ENCODE measurements at places on chromosomes 1 and 21. TPM values are rescaled to one million over a fixed set of nuclear protein-coding genes. Genes with fewer than 3 reads are reported as not detected.

The PROK1 gene
- not detected for total RNA-seq

The ITGB2 gene
- 631 TPM for total RNA-seq

The RHBDL2 gene
- total RNA-seq: not detected

The GBP6 gene
- total RNA-seq: 0.25 TPM

The EDN2 gene
- not detected for total RNA-seq

The WNT4 gene
- total RNA-seq: not detected

The LEFTY2 gene
- total RNA-seq: not detected

The CYP4A11 gene
- total RNA-seq: not detected

The FCER1G gene
- total RNA-seq: 1.3 TPM

The RNU1-3 gene
- 1,570 TPM for total RNA-seq

The SESN2 gene
- total RNA-seq: 22.8 TPM

The SNAP47 gene
- total RNA-seq: 55.3 TPM

The FMO2 gene
- total RNA-seq: not detected

The RHOU gene
- 4.5 TPM for total RNA-seq

The IL6R gene
- total RNA-seq: 15.7 TPM

The LIPI gene
- total RNA-seq: not detected

The MAP10 gene
- 2.1 TPM for total RNA-seq

The KIRREL1 gene
- not detected for total RNA-seq

The CFAP141 gene
- not detected for total RNA-seq

The MX2 gene
- 171 TPM for total RNA-seq

The RIIAD1 gene
- total RNA-seq: not detected

The ITLN2 gene
- total RNA-seq: not detected

The ZNF669 gene
- total RNA-seq: 10.3 TPM

The ATP1A4 gene
- total RNA-seq: not detected

The CA6 gene
- total RNA-seq: 0.18 TPM

The PLA2G2D gene
- not detected for total RNA-seq

The SPAG17 gene
- not detected for total RNA-seq

The ZNF683 gene
- not detected for total RNA-seq

The CSF3R gene
- total RNA-seq: 0.43 TPM

The OR2L5 gene
- not detected for total RNA-seq

The DMBX1 gene
- 0.30 TPM for total RNA-seq

The HCRTR1 gene
- total RNA-seq: not detected

The VHLL gene
- not detected for total RNA-seq

The OR2AK2 gene
- total RNA-seq: not detected

The NGF gene
- not detected for total RNA-seq

The SELENBP1 gene
- total RNA-seq: not detected

The LELP1 gene
- total RNA-seq: not detected

The RAB3B gene
- total RNA-seq: 0.03 TPM

The FCRLA gene
- total RNA-seq: not detected

The NTNG1 gene
- total RNA-seq: not detected

The TRIM67 gene
- total RNA-seq: not detected

The ADAMTS1 gene
- total RNA-seq: 1.4 TPM

The DFFA gene
- 23.5 TPM for total RNA-seq

The MYOG gene
- total RNA-seq: not detected

The CELA3A gene
- not detected for total RNA-seq
